Left ventricle myocardium superior (tissue), 1 donor: ENCODE measurements at places on chromosomes 11 and 22.

DNA sequence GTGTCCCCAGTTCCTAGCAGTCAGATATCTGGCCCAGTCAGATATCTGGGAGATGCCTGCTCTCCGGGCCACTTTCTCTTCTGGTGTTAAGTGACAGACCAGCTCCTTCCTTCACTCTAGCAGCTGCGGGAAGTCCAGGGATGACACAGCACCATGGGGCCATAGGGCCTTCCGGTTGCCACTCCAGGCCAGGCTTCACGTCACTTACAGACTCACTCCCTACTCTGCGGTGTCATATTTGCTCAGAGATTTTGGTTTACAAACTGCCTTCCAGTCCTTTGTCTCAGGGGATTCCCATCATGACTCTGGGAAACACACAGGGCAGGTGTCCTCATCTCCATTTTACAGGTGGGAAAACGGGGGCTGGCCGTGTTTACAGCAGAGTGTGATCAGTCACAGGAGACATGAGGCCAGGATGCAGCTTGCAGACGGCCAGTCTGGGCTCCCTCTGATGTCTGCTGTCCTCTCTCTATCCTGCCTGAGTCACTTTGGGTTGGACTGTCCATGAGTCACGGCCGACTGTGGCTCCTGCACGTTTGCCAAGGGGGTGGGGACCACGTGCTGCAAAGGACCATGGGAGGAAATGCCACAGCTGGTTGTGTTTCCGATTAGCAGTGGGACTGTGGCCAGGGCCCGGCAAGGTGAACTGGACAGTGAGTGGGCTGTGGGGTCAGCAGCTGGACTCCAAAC lies 8.2 kb upstream of the TBC1D22A start:
- peak; percentile 95 for DNase-seq

GRCh38 chr11:1780700-1781592 lies 17.2 kb upstream of the CTSD start:
- DNase-seq, result peak; percentile 49

DNA sequence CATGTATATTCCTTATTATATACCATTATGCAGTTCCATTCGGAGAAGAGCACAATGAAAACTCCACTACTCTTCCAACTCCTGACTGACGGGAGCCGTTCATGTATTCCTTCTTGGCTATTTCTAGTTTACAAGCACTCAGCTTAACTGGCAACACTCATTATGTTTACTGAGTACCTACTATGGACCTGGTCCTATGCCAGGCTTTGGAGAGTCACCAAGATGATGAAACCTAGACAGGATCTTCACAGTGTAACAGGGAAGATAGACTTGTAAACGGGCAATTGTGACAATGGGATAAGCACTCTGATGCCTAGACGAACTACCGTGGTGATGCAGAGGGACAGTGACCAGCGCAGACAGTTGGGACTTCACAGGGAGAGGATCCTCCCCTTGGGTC lies 22.3 kb upstream of the ST3GAL4 start:
- DNase-seq, result no peak

DNA sequence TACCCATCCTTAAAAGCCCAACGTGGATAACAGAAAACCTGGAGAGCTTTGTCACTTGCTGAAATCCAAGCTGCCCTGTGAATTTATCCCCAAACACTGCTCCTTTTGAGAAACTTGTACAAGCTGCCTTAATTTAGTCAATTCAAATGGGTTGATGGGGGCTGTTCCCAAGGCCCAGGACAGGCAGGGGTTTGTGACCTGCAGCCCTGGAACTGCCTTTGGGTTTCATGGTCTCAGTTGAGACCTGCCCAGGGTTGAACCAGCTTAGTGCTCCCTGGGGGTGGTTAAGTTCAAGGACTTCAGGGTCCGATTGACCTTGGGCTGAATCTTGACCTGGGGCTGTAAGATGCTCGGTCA lies 112.1 kb upstream of the OR4B1 start:
- no peak for DNase-seq

DNA sequence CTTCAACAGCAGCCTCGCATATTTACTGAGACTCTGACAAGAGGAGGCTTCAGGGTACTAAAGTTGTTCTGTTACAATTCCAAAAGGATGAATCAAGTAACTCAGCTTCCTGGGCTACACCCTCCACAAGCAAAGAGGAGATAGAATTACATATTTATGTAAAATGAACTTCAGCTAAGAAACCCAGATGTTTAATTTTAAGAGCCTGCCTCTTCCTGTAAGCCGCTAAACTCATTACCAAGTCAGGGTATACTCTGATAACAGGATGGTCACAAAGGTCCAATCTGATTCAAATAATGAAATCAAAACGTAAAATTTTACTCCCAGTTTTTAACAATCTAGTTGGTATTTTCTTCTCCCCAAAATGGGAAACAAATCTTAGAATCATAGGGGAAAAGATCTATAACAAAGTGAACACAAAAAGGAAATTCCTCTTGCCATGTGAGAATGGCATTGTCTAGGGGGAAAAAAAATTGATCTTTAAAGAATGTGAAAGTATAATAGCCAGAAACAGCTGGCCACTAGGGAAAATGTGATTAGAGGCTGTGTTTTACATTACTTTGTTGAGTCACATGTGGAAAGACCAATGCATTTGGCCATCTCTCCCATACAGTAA lies 30.9 kb downstream of the CHEK2 start:
- DNase-seq, result no peak

- DNase-seq, result no peak
Observed at GRCh38 chr11:85762226-85762625, 48.7 kb downstream of the SYTL2 start.
